ENCODE measurements at places on chromosomes 4 and X. TPM values are rescaled to one million over a fixed set of nuclear protein-coding genes. Genes with fewer than 3 reads are reported as not detected.

The KCTD8 gene
- total RNA-seq, result 0.78 TPM

The TBCK gene
- 55.9 TPM for total RNA-seq

The RASSF6 gene
- 0.03 TPM for total RNA-seq

The MID1 gene
- total RNA-seq, result 23.0 TPM

The BMP3 gene
- total RNA-seq, result 0.13 TPM

The MRFAP1L1 gene
- total RNA-seq, result 34.2 TPM

The RGN gene
- 4.7 TPM for total RNA-seq

The CYLC1 gene
- not detected for total RNA-seq

The TMEM47 gene
- total RNA-seq, result 135 TPM

The IL3RA gene
- total RNA-seq, result not detected

The NOP14 gene
- total RNA-seq, result 16.3 TPM

The GPR34 gene
- 0.07 TPM for total RNA-seq

The SMC1A gene
- total RNA-seq, result 10.1 TPM

The PCDH19 gene
- total RNA-seq, result 0.07 TPM

The KLF8 gene
- total RNA-seq, result 2.2 TPM

The CDX4 gene
- not detected for total RNA-seq

The NUDT10 gene
- 1.2 TPM for total RNA-seq

The GBA3 gene
- 0.07 TPM for total RNA-seq

The LSM6 gene
- total RNA-seq, result 15.4 TPM

The CXCL3 gene
- total RNA-seq, result 1.5 TPM

The PARM1 gene
- total RNA-seq, result 3.0 TPM

The PDE5A gene
- 90.4 TPM for total RNA-seq

The CENPU gene
- total RNA-seq, result 3.4 TPM

The POF1B gene
- total RNA-seq, result not detected

The SPACA5 gene
- total RNA-seq, result not detected

The TCP11X2 gene
- total RNA-seq, result not detected

The RHOXF2 gene
- total RNA-seq, result not detected

The RASGEF1B gene
- total RNA-seq, result 1.1 TPM

The BMX gene
- total RNA-seq, result 0.33 TPM

The STATH gene
- total RNA-seq, result not detected

The REELD1 gene
- total RNA-seq, result not detected

The TLR8 gene
- total RNA-seq, result not detected

The VGLL1 gene
- not detected for total RNA-seq

The ITIH6 gene
- total RNA-seq, result not detected

Data from smooth muscle cell of the pulmonary artery (primary cell).